ENCODE measurements at places on chromosomes 11 and 22. TPM values are rescaled to one million over a fixed set of nuclear protein-coding genes. Genes with fewer than 3 reads are reported as not detected.

KLHL22 gene
- 28.6 TPM for total RNA-seq

DUSP8 gene
- 0.32 TPM for total RNA-seq

SMIM35 gene
- not detected for total RNA-seq

EWSR1 gene
- total RNA-seq: 162 TPM

PGA5 gene
- not detected for total RNA-seq

OR52I2 gene
- not detected for total RNA-seq

KRTAP5-1 gene
- not detected for total RNA-seq

FGF4 gene
- total RNA-seq: not detected

UBE4A gene
- total RNA-seq: 29.3 TPM

CSRP3 gene
- not detected for total RNA-seq

YAP1 gene
- total RNA-seq: 26.0 TPM

SCGB1A1 gene
- not detected for total RNA-seq

UVRAG gene
- 48.1 TPM for total RNA-seq

OR51I2 gene
- not detected for total RNA-seq

MRGPRE gene
- not detected for total RNA-seq

DCDC1 gene
- under 0.01 TPM for total RNA-seq

SEC14L6 gene
- under 0.01 TPM for total RNA-seq

SLC5A4 gene
- total RNA-seq: 1.1 TPM

FAM118A gene
- 21.4 TPM for total RNA-seq

BATF2 gene
- total RNA-seq: 12.3 TPM

IGLL5 gene
- not detected for total RNA-seq

SMARCB1 gene
- 30.5 TPM for total RNA-seq

GRM5 gene
- total RNA-seq: under 0.01 TPM

CELSR1 gene
- total RNA-seq: 0.15 TPM

VPREB1 gene
- not detected for total RNA-seq

CDC42EP1 gene
- 20.2 TPM for total RNA-seq

OR4D5 gene
- total RNA-seq: not detected

RNF169 gene
- total RNA-seq: 20.2 TPM

SPI1 gene
- not detected for total RNA-seq

NCAM1 gene
- total RNA-seq: not detected

MRGPRX3 gene
- total RNA-seq: not detected

NAALADL1 gene
- 5.5 TPM for total RNA-seq

SDHD gene
- 121 TPM for total RNA-seq

OR2AT4 gene
- total RNA-seq: not detected

MUC2 gene
- not detected for total RNA-seq

IPO7 gene
- total RNA-seq: 153 TPM

TTC28 gene
- total RNA-seq: 13.3 TPM

TPBGL gene
- under 0.01 TPM for total RNA-seq

BIK gene
- 1.1 TPM for total RNA-seq

OR51B4 gene
- total RNA-seq: not detected

GP1BB gene
- 1.6 TPM for total RNA-seq

ACR gene
- not detected for total RNA-seq

OR2D2 gene
- total RNA-seq: 0.32 TPM

PIH1D2 gene
- 1.9 TPM for total RNA-seq

LIF gene
- 1.2 TPM for total RNA-seq

All from epithelial cell of umbilical artery (primary cell).